Anterior cingulate cortex (tissue), 58 donors: ENCODE measurements at places on chromosomes 4 and X.

- peak; percentile 4 for DNase-seq
These were observed 34.5 kb downstream of the SPINK2 start for GRCh38 chr4:56786955-56787354.

DNA sequence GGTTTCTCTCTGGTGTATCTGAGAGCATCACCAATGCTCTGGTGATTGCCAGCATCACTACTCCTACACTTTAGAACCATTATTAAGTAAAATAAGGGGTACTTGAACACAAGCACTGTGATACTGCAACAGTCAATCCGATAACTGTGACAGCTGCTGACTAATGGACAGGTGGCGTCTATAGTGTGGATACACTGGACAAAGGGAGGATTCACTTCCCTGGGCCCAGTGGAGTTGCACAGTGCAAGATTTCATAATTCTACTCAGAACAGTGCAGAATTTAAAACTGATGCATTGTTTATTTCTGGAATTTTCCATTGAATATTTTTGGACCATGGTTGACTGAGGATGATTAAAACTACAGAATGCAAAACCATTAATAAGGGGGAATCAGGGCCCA is 97.8 kb downstream of the SHROOM3 start:
- no peak for DNase-seq

DNA sequence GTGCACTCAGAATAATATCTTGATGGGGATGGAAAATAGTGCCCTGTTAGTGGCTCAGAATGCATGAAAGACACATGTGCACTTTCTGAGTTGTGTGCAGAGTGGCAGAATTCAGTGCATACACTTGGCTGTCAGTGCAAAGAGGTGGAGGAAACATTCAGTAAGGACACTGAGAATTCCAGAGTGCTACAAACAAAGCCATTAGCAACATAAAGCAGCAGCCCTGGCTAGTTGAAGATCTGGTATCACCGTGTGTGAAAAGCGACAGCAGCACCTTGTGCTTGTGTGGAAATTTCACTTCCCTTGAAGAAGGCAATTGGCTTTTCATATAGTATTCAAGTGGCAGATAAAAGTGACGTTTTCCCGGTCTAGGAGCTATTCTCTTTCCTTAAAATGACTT is 810.4 kb downstream of the TRIML1 start:
- DNase-seq, result no peak

DNA sequence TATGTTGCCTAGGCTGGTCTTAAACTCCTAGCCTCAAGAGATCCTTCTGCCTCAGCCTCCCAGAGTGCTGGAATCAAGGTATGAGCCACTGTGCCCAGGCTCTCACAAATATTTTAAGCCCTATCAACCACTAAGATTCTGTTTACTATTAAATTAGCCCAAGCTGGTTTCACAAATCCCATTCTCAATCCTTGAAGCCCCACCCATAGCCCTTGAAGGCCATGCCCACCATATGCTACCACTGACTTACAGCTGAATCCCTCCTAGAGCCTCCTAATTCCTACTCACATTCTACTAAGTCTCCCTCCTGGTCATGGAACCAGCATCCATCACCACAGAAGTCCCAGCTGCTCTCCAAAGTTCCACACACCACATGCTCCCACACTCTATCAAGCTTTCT is 9.7 kb downstream of the GRIPAP1 start:
- no peak for DNase-seq

DNA sequence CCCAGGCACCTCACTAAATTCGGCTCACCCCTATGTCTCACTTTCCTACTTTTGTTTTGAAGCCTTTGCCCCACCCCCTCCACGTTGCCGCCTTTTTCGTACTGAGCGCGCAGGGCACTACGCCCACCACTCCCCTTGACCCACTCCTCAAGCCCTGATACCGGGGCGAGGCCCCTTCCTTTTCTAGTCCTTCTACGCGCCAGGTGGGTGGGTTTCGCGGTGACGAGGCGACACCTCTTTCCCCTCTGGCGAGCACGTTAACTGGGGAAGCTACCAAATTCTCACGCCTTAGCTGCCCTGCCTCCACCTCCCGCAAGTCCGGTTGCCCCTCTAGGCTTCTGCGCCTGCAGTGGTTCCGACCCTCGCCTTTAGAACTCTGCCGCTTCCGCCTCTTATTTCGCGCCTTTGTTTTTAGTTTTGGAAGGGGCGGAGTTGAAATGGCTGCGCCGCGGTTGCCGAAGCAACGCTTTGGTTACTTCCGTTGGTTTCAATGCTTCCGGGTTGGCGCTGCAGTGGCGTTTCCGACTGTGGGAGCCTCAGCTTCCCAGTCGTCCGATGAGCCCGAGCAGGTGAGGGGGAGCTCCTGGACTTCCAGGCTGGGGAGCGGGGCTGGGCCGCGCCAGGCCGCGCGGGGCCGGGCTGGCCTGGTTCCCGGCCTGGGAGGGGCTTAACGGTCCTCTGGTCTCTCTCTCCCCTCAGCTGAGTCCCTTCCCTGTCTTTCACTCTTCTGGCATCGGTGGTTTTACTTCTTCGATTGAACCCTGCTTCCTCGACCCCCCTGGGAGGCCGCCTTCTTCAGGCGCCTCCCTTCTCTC is at the start of gene SLC25A14:
SLC25A14 (plus strand) TSS at position 512 of the 815 bp plus-strand sequence. CDS start 360 bp downstream, outside the sequence.
- peak; percentile 14 for DNase-seq

DNA sequence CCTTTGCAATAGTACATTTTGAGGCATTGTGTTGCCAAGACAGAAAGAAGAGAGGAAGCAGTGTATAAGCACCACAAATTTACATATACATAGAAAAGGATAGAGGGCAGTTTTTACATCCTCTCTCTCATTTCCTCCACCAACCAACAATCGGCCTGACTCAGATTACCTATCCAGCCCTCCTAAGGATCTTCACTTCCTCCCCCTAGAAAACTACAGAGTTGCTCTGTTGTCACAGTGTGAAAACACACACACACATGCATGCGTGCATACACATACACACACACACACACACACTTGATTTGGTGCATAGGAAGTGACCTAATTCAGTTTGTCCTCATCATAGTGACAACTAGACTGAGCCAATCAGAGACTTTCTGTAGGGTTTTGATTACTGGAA is 98.8 kb upstream of the SPRY1 start:
- DNase-seq, result no peak

DNA sequence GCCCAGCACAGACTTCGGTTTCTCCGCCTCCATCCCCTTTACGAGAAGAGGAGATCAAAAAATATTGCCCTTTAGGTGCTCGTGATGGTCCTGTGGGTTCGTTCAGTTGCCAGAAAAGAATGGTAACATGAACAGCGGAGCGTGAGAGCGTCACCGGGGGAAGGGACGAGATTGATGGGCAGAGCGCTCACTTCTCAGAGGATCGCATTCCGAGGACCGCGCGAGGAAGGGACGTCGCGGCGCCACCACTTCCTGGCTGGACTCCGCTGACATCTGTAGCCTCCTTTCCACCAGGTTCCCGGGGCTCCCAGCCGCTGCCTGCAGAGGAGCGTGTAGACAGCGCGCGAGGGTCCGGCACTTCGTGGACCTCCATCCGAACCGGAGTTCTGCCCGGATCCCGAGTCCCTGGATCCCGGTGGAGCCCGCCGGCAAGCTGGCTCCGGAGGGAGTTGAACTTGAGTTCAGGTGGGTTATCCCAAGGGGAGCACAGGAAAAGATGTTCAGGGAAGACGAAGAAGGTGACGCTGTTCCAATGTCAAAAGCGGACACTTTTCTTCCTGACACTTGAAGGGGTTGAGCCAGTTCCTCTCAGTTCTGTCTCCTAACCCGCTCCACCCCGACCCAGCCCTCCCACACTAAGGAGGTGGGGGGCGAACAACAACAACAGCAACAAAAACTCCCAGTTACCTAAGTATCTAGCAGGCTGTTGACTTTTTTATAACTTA is 484 bp downstream of the GALNTL6 start:
- no peak for DNase-seq

GRCh38 chr4:41835321-41835995 is 86.9 kb upstream of the PHOX2B start:
- no peak for DNase-seq

DNA sequence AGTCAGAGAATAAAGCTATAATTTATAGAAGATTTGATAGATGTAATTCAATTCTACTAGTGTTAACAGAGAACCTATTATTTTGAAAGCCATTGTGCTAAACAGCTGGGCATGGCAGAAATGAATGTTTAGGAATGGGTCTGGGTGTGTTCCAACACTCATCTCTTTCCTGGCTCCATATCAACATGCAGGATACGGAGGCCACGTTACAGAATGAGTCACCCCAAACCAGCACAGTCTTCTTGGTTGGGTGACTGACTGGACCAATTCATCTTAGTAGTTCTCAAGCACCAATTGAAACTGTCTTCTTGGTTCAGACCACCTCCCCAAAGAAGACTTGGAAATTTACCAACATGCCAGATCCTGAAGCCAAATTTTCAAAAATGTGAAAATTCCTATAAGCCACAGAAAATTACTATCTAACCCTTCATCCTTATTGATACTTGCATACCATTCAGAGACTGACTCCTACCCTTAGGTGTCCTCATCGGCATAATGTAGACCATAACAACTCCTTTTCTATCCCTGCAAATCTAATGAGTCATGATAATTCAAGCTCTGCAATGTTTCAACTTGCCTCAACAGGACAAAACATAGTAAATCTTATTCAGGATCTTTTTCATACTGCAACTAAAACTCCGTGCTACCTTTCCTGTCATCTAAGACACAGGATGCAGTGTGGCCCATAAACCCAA is 52.0 kb upstream of the ATOH1 start:
- no peak for DNase-seq

GRCh38 chr4:77062856-77063255 is 12.9 kb downstream of the CCNI start:
- no peak for DNase-seq

- DNase-seq, result no peak
These were observed 11.9 kb downstream of the AR start for GRCh38 chrX:67555578-67556203.

DNA sequence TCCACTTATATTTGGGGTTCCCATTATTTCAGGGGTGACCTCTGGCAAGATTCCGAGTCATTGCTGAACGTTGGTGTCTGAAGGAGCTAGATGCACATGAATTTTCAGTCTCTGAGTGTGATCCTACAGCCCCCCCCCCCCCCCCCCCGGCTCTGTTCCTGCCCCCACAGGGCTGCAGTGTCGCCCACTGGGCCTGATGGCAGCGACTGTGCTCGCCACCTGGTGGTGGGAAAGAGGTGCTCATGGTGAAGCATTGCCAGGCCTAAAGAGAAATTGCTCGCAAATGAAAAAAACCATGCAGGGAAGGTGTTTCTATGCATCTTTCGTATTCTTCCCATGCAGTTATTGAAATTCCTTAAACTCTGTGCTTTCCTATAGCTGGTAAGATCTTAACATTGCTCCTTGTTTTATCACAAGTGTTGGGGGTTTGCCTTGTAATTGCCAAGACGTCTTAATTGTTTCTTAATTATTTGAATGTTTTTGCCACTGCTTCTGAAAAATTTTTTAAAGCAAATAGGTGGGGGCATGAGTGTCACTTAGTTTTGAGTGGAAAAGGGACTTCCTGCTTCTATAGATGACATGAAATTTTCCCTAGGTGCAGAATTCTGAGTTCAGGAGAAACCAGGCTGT is 63.2 kb downstream of the CLDN22 start:
- no peak for DNase-seq

- no peak for DNase-seq
These were observed 260.7 kb upstream of the GIMD1 start for GRCh38 chr4:106629268-106629625.
